ENCODE measurements at places on chromosomes 5 and 9. TPM values are rescaled to one million over a fixed set of nuclear protein-coding genes. Genes with fewer than 3 reads are reported as not detected.

- DNase-seq: no peak
Measured at GRCh38 chr5:96733771-96734500, 71.8 kb downstream of the CAST start.

DNA sequence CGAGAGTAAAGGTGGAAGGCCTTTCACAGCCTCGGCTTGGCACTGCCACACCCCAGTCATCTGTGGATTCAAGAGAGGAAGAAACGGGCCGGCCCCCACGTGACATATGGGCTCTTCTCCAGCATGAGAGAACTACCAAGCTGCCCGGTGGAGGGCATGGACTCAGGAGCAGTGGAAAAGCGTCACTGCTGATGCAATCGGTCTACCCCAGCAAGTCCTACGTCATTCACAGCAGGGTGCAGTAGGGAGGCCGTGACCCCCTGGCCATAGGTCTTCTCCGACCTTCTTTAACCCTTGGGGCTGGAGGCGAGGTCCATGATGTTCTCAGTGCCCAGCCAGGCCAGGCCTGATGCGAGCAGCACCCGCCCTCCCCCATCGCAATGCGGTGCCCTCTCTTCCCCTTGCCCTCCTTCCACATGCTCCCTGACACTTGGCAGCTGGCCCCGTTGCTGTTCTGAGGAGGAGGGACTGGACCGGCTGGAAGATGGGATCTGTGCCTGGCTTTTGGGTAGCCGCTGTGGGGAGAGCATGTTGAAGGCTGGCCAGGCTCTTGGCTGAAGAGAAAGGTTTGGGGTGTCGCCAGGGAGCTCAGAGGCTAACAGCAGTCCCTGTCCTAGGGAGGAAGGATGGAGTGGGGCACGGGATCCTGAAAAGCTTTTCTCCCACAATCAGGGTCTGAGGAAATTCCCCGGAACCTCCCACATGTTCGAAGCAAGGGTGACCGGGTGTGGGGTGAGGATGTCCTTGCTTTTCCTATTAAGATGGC, 89.8 kb downstream of the LIFR start:
- DNase-seq: peak; percentile 73

- no peak for DNase-seq
Measured at GRCh38 chr5:15968993-15969392, 210.6 kb downstream of the MARCHF11 start.

DNA sequence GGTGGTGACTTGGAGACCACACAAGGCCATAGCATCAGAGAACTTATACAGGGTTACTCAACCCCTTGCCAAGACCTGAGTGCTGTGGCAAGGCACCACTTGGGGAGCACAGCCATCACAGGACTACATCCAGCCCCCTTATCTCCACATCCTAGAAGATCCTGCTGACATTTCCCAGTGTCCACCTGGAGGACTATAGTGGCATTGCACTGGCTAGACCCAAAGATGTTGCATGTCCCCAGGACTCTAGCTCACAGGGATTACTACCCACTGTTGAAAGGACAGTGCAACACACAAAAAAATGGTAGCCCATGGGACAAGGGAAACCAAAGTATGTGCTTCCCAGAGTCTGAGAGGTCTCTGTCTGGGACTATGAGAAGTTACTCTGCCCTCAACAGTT, 411.1 kb upstream of the NUDT12 start:
- DNase-seq: no peak

DNA sequence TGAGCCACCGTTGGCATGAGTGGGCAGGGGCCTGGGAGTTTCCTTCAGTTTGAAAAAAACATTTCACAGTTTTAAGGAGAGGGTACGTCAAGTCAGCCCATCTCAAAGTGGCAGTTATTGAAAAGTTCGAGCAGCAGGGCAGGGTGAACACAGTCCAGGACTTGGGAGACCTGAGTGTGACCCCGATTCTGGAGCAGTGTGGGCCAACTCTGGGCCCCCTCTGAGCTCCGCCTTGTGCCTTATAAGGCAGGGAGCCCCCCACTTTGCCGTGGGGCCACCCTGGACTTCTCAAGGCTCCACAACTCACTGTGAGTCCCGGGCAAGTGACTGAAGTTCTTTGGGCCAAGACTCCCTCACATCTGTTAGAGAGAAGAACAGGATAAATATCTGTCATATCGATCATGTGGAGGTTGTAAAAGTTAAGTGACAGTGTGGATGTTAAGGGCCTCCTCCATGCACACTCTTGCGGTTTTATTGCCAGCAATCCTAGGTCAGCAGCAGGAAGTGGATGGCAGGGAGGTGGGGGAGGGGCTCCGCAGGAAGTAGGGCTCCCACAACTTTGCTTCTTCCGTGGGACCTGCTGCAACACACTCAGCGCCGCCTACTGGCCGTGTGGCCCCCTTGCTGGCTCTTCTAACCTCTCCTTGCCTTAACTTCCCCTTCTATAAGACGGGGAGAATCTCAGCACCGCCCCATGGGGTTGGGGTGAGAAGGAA, 38.4 kb downstream of the HRH2 start:
- DNase-seq: peak; percentile 49

DNA sequence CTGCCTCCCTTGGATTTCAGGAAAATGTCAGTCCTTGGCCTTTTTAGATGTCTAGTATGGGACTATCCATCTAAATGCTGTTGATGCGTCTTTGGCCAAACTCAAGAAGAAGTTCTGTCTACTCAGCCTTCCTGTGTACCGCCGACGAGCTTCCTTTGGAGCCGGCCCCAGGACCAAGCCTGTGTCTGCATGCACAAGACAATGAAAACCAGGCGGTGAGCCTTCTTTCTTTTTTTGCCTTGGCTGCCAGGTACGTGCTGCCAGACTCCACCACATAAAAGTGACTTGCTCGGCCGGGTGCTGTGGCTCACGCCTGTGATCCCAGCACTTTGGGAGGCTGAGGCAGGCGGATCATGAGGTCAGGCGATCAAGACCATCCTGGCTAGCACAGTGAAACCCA, 6.0 kb upstream of the NEURL1B start:
- no peak for DNase-seq

GRCh38 chr9:113187929-113188595, 33.0 kb downstream of the FKBP15 start:
- peak; percentile 71 for DNase-seq

DNA sequence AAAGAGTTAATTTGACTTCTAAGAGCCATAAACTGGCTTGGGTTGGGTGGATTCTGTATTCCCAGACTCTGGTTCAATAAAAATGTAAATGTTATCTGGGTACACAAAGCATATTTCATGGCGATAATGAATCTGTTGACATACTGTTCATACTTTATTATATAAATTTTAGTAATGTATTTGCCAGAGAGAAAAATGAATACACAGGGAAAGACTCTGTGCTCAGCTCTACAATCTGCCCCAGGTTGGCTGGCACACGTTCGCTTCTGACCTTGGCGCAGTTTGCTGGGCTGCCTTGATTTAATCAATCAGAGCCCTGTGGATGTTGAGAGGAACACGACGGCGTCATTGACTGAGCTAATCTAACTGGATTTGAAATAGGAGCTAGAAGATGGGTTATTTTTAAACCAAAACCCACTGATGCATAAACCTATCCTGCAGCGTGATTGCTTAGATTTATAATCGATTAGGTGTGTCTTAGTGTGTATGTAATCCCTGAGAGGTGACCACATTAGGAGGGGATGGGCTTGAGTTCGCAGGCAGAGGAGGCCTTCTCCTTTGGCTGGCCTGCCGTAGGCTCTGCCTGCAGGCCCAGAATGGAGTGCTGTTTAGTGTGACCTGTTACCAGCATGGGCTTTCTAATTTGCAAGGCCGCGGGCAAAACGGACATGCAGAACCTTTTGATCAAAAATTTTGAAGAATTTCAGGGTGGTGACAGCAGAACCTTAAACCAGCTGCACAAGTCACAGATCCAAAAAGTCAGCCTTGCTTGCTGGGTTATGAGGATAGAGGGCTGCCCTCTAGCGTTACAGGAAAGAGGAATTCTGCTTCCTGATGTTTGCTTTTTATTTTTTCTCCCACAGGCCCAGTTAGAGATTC, 3.9 kb upstream of the ADCY2 start:
- DNase-seq: peak; percentile 52

Gene EGFL7
- 95.2 TPM for total RNA-seq

Gene TAF1L
- total RNA-seq: under 0.01 TPM

Gene LRRTM2
- total RNA-seq: 0.42 TPM

Gene ESM1
- not detected for total RNA-seq

Gene FOXD4L6
- total RNA-seq: not detected
